Cerebellum (tissue), 4 donors: ENCODE measurements at places on chromosomes 1 and 21. TPM values are rescaled to one million over a fixed set of nuclear protein-coding genes. Genes with fewer than 3 reads are reported as not detected.

MTF1 gene
- total RNA-seq, result 4.4 TPM

ANGPTL1 gene
- 0.82 TPM for total RNA-seq

MAP10 gene
- 4.4 TPM for total RNA-seq

RGSL1 gene
- total RNA-seq, result not detected

CELSR2 gene
- total RNA-seq, result 39.0 TPM

AVPR1B gene
- total RNA-seq, result not detected

LRRC42 gene
- total RNA-seq, result 14.2 TPM

TMEM82 gene
- total RNA-seq, result not detected

INSRR gene
- total RNA-seq, result 0.36 TPM

OR2AK2 gene
- 3.0 TPM for total RNA-seq

FAM76A gene
- total RNA-seq, result 9.9 TPM

FAM72C gene
- total RNA-seq, result 1.4 TPM

KRTAP11-1 gene
- total RNA-seq, result not detected

EVA1C gene
- total RNA-seq, result 7.6 TPM

AUNIP gene
- total RNA-seq, result 1.9 TPM

GLUL gene
- 392 TPM for total RNA-seq

MTHFR gene
- total RNA-seq, result 29.6 TPM

CHIT1 gene
- 1.5 TPM for total RNA-seq

EXOC8 gene
- 20.5 TPM for total RNA-seq

CD1B gene
- not detected for total RNA-seq

IVL gene
- not detected for total RNA-seq

OR2T2 gene
- not detected for total RNA-seq

HJV gene
- total RNA-seq, result not detected

GPR25 gene
- total RNA-seq, result not detected

ARMH1 gene
- 5.2 TPM for total RNA-seq

GFI1 gene
- not detected for total RNA-seq

KRTAP13-2 gene
- not detected for total RNA-seq

SPRR1B gene
- total RNA-seq, result not detected

PKP1 gene
- 0.45 TPM for total RNA-seq

S100A5 gene
- not detected for total RNA-seq

CD48 gene
- 0.45 TPM for total RNA-seq

GCSAML gene
- total RNA-seq, result 0.36 TPM

FCRL3 gene
- not detected for total RNA-seq

LRRC3 gene
- 6.4 TPM for total RNA-seq

BRDT gene
- not detected for total RNA-seq

RAD54L gene
- 2.6 TPM for total RNA-seq

KCND3 gene
- total RNA-seq, result 34.1 TPM
